Activated CD4-positive, alpha-beta memory T cell treated with anti-CD3 and anti-CD28 coated beads for 36 hours (primary cell): ENCODE measurements at places on chromosomes 4 and X. TPM values are rescaled to one million over a fixed set of nuclear protein-coding genes. Genes with fewer than 3 reads are reported as not detected.

- no peak overlapping the region for H3K4me3 ChIP-seq
- no peak for DNase-seq
- peaks cover 5% of the 10 kb centered on the region for H3K4me1 ChIP-seq
- peaks cover 36% of the 10 kb centered on the region for H3K27me3 ChIP-seq
- no peaks in the 10 kb centered on the region for H3K36me3 ChIP-seq
Measured at GRCh38 chr4:78552389-78553042, 946 bp downstream of the ANXA3 start.

GRCh38 chr4:173194157-173194556 lies 25.5 kb downstream of the GALNT7 start:
- no peaks in the 10 kb centered on the region for H3K36me3 ChIP-seq
- H3K27me3 ChIP-seq: no peaks in the 10 kb centered on the region
- H3K4me3 ChIP-seq: no peak overlapping the region
- no peak for DNase-seq
- no peak overlapping the region for H3K27ac ChIP-seq

The AVPR2 gene
- total RNA-seq: not detected

DNA sequence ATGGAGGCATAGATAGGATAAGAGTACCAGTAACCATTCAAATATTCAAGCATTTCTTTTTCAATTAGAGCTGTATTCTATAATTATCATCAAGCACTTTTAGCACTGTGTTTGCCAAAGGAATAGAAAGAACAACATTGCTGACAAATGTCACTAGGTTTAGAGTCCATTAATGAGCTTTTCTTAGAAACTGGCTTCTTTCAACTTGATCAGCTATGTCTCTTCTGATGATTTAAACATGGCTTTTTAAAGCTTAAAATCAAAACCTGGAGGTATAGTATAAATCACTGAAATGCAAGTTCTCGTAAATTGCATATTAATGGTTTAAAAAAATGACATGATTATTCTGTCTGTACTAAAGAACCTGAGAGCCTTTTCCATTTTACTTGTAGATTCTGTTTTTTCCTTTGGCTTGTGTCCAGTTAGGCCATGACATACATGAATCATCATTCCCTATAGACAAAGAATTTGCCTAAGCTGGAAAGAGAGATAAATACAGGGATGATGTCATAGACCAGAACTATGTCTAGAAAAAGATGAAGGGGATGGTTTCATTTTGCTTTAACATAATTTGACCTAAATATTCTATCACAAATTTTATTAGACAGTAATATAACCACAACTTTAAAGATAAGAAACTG lies 340.1 kb upstream of the CTSO start:
- no peak overlapping the region for H3K27ac ChIP-seq
- no peak overlapping the region for H3K4me3 ChIP-seq
- H3K36me3 ChIP-seq: no peaks in the 10 kb centered on the region
- DNase-seq: no peak
- no peaks in the 10 kb centered on the region for H3K4me1 ChIP-seq

The HSFX2 gene
- 0.29 TPM for total RNA-seq

DNA sequence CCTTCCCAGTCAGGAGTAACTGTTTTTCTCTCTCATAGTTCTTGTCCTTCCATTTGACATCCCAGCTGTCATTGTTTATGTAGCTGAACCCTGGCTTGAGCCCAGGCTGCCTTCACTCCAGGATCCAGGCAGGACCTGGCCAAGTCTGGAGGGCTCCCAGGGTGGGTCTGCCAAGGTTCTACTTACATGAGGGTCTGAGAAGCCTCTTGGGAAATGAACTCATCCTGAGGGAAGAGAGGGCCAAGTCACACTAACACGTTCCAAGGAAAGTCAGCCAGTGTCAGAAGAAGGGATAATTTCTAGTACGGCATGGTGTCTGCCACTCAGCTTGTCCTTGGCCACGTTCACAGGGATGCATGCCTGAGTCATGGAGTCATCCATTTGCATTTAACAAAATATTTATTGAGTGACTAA lies 54.8 kb upstream of the SRD5A3 start:
- no peaks in the 10 kb centered on the region for H3K4me1 ChIP-seq
- no peaks in the 10 kb centered on the region for H3K36me3 ChIP-seq
- H3K4me3 ChIP-seq: no peak overlapping the region

DNA sequence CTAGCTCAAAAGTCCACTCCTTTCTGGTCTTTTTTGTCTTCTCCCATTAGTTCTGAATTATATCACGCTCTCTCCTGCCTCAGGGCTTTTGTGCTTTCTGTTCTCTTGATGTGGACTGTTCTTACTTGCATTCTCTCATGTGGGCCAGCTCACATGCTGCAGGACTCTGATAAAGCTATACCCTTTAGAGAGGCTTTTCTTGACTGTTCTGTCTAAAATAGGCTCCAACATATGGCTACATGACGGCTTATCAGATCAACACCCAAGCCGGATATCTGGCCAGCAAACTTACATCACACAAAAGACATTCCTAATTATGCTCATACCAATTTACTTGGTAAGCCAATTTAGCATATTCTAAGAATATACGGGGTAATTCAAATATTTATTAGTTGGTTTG lies 1494.5 kb downstream of the TECRL start:
- H3K4me3 ChIP-seq: no peak overlapping the region
- no peak overlapping the region for H3K27ac ChIP-seq
- DNase-seq: no peak
- H3K27me3 ChIP-seq: no peaks in the 10 kb centered on the region

The EMCN gene
- not detected for total RNA-seq

DNA sequence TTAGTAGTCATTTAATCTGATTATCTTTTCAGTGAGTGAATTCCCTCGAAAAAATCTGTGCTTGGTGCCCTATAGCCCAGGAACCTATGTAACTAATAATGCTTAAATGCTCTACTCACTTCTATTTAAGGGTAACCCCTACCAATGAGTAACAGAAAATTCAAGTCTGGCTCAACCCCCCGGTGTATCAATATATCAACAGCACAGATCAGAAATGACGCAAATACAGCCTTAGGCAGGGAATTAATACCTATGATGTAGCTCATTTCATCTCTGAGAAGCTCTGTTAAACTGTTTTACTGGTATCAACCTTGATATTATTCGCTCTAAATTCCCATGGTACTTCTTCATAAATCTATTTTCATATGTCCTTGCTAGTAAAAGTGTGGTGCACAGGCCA lies 28.6 kb downstream of the PDGFC start:
- no peak overlapping the region for H3K27ac ChIP-seq
- no peaks in the 10 kb centered on the region for H3K27me3 ChIP-seq
- DNase-seq: no peak
- no peaks in the 10 kb centered on the region for H3K4me1 ChIP-seq
- H3K36me3 ChIP-seq: no peaks in the 10 kb centered on the region

The PABPC1L2A gene
- not detected for total RNA-seq

The PPID gene
- total RNA-seq: 66.4 TPM

The FAM241A gene
- total RNA-seq: 3.5 TPM

- no peak overlapping the region for H3K27ac ChIP-seq
- no peak for DNase-seq
- H3K4me1 ChIP-seq: no peaks in the 10 kb centered on the region
- no peaks in the 10 kb centered on the region for H3K36me3 ChIP-seq
- no peak overlapping the region for H3K4me3 ChIP-seq
Measured at GRCh38 chr4:151215295-151215694, 61.7 kb upstream of the PRSS48 start.

DNA sequence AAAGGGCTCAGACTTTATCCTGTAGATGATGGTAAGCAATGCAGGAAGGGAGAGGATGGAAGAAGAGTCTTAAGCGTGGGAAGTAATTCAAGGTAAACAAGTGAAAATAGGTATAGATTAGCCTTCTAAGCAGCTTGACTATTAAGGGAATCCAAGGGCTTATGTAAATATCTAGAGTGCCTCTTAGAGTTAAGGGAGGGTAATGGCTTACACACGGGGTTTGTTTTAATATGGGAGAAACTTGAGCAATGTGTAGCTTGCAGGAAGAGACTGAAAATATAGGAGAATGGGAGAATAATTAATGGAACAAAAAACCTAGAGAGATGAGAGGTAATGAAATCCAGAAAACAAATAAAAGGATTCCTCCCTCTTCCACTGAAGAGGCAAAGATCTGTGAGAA lies 12.8 kb upstream of the SAP30 start:
- no peak for DNase-seq
- H3K27ac ChIP-seq: no peak overlapping the region

The DAPP1 gene
- total RNA-seq: 23.6 TPM

DNA sequence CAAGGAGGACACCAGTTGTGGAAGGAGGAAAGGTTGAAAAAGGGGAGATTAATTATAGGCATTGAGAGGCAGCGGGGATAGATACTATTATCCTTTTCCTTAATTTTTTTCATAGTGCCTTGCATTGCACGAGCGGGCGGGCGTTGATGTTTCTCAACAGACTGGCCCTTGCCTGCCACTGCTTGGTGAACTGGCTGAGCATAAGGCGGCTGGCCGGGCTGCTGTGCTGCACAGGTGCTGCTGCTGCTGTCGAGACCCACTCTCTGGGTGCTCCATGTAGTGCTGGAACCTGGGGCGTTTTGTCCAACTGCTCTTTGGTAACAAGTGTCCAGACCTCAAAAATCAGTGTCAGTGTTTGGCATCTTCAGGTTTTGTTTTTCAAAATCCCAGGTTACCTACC lies 83.3 kb upstream of the PAQR3 start:
- no peaks in the 10 kb centered on the region for H3K36me3 ChIP-seq
- no peak overlapping the region for H3K4me3 ChIP-seq
- no peak for DNase-seq
- H3K27me3 ChIP-seq: no peaks in the 10 kb centered on the region
- no peak overlapping the region for H3K27ac ChIP-seq
- H3K4me1 ChIP-seq: no peaks in the 10 kb centered on the region

The CXXC4 gene
- not detected for total RNA-seq

DNA sequence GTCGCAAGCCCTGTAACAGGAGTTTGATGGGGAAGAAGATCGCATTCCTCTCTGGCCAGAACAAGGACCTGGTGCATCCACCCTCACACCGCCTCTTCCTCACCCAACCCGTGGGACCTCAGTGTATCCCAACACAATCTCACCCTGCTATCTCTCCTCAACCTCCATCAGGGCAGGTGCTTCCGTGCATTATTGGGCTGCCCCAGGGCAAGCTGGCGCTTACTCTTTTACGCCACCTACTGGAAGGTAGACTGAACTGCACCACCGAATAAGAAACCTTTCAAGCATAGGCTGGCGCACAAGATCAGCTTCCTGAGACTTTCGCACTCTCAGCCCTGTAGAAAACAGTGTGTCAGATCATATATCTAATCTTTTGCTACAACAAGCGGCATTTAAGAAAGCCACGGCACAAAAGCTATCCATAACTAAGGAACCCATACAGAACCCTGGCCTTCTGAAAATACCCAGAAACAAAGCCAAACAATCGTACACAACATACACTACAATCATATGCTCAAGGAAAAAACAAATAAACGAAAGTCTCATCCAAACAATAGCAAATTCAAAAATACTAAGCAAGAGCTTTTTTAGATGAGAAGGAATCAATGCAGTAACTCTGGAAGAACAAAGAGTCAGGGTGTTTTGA lies 209.3 kb downstream of the UGT8 start:
- H3K4me1 ChIP-seq: no peaks in the 10 kb centered on the region
- DNase-seq: peak; percentile 43
- no peak overlapping the region for H3K4me3 ChIP-seq
- H3K27ac ChIP-seq: no peak overlapping the region
- no peaks in the 10 kb centered on the region for H3K36me3 ChIP-seq

DNA sequence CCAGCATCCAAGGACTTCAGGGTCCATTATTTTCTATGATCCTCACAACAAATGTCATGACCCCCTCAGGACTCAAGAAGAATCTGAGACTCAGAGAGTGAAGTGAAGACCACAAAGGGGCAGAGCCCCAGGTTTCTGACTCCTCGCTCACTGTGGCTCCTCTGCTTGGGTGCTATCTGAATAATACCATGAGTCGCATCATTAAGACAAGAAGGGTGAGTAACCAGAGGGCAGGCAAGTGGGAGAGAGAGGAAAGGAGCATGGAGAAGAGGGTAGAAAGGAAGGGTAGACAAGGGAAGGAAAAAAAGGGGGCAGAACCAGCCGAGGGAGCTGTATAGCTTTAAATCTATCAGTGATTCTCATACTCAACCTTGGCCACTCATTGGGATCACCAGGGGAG lies 15.5 kb upstream of the HSD17B10 start:
- no peaks in the 10 kb centered on the region for H3K27me3 ChIP-seq
- DNase-seq: no peak
- no peak overlapping the region for H3K27ac ChIP-seq
- no peak overlapping the region for H3K4me3 ChIP-seq
- H3K36me3 ChIP-seq: no peaks in the 10 kb centered on the region

DNA sequence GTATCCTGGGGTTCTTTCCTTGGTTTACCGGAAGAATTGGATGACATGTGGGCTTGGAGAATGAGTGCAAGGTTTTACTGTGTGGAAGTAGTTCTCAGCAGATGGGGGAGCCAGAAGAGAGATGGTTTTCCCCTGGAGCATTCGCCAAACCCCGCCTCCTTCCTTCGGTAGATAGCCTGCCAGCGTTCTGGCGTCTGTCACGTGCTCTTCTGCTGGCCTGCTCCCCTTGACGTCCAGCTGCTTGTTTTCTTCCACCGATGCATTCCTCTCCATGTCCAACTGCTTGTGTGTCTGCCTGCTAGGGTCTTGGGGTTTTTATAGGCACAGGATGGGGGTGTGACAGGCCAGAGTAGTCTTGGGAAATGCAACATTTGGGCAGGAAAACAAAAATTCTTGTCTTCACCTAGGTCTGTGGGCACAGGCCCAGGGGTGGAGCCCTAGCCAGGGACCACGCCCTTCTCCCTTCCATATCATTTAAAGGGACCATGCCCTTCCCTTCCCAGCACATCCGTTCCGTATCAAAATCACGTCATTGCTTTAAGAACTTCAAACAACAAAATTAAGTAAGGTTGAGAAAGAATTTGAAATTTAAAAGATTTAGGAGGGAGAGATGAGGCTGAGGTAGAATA lies 538.7 kb upstream of the SMIM31 start:
- H3K4me1 ChIP-seq: no peaks in the 10 kb centered on the region
- no peaks in the 10 kb centered on the region for H3K36me3 ChIP-seq
- no peak overlapping the region for H3K4me3 ChIP-seq
- DNase-seq: no peak
- no peak overlapping the region for H3K27ac ChIP-seq
- H3K27me3 ChIP-seq: no peaks in the 10 kb centered on the region

The CDX4 gene
- total RNA-seq: not detected

- peaks cover 4% of the 10 kb centered on the region for H3K36me3 ChIP-seq
- no peak for DNase-seq
- no peak overlapping the region for H3K4me3 ChIP-seq
- no peak overlapping the region for H3K27ac ChIP-seq
- H3K4me1 ChIP-seq: peaks cover 2% of the 10 kb centered on the region
Measured at GRCh38 chr4:2301806-2302205, 39.9 kb upstream of the MXD4 start.

The PITX2 gene
- total RNA-seq: not detected

DNA sequence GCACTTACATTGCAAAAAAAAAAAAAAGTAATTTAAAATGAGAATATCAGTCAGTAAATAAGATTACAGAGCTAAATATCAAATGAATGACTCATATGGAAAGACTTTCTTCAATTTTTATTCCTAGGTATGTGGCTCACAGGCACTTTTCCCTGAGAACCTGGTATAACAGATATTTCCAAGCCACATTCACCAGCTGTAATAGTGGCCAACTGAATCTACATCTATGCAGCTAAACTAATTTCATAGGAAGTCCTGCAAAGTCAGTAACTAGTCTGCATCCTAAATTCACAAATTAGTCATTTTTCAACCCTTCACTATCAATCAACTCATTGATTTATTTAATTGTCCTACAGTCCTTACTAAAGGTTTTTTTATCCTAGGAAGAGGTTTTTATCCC lies 5.6 kb downstream of the PDE5A start:
- peaks cover 7% of the 10 kb centered on the region for H3K4me1 ChIP-seq
- no peak for DNase-seq
- no peaks in the 10 kb centered on the region for H3K36me3 ChIP-seq
